ENCODE measurements at places on chromosomes 5 and 9. TPM values are rescaled to one million over a fixed set of nuclear protein-coding genes. Genes with fewer than 3 reads are reported as not detected.
A peak's percentile ranks its signal among the peaks of the same experiment; 100 is the strongest.

ACTBL2 gene
- total RNA-seq = not detected

GRCh38 chr5:74272024-74272775 lies 368.3 kb downstream of the ENC1 start:
- H3K4me3 ChIP-seq = no peak overlapping the region
- no peak for DNase-seq
- no peaks in the 10 kb centered on the region for H3K4me1 ChIP-seq
- H3K36me3 ChIP-seq = no peaks in the 10 kb centered on the region
- H3K27ac ChIP-seq = peak overlapping the region; percentile 22
- H3K27me3 ChIP-seq = no peaks in the 10 kb centered on the region

- no peak for DNase-seq
- H3K4me1 ChIP-seq = peaks cover 25% of the 10 kb centered on the region
- H3K27me3 ChIP-seq = peaks cover 59% of the 10 kb centered on the region
- no peak overlapping the region for H3K4me3 ChIP-seq
Observed at GRCh38 chr5:37831821-37832534, 7.9 kb downstream of the GDNF start.

DNA sequence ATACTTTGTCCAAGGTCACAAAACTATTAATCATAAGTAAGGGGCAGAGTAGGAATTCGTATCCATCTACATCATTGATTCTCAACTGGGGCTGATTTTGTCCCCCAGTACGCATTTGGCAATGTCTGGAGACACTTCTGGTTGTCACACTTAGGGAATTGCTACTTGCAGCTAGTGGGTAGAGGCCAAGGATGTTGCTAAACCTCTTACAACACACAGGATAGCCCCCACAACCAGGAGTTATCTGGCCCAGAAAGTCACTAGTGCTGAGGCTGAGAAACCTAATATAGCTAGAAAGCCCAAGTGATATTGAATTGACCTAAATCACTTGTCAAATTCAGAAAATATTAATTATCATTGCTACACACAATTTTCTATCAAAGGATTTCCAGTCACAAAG lies 120.4 kb upstream of the ABCA1 start:
- no peaks in the 10 kb centered on the region for H3K27me3 ChIP-seq
- H3K36me3 ChIP-seq = no peaks in the 10 kb centered on the region
- peaks cover 6% of the 10 kb centered on the region for H3K4me1 ChIP-seq
- DNase-seq = no peak
- H3K4me3 ChIP-seq = no peak overlapping the region
- H3K27ac ChIP-seq = no peak overlapping the region
